ENCODE measurements at places on chromosomes 16 and 17. TPM values are rescaled to one million over a fixed set of nuclear protein-coding genes. Genes with fewer than 3 reads are reported as not detected.

DNA sequence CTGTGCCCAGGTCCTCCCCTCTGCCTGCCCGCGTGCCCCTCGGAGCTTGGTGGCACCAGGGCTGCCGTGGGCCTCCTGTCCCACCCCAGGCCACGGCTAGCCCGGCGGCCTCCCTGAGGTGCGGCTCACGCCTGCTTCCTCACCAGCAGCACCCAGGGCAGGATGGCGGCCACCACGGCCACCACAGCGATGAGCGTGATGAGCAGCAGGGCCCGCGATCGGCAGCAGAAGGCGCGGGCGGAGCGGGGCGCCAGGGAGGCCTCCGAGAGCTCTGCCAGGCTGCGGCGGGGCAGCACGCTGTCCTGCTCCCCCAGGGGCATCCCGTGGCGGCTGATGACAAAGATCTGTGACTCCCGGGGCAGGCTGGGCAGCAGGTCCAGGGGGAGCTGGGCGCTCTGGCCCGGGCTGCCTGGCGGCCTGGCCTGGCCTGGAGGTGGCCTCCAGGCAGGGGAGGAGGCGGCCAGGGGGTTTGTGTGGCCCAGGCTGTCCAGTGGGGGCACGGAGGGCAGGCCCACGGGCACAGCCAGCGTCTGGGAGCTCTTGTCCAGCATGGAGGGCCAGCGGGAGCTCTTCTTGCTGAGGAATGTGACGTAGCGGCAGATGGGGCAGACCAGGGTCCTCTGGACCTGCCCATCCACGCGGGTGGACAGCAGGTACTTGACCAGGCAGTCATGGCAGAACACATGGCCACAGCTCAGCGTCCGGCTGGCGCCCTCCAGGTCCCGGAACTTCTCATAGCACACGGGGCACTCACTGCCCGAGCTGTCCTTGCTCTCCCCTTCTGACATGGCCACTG, 4.8 kb downstream of the RNF222 start:
- no peak for DNase-seq

DNA sequence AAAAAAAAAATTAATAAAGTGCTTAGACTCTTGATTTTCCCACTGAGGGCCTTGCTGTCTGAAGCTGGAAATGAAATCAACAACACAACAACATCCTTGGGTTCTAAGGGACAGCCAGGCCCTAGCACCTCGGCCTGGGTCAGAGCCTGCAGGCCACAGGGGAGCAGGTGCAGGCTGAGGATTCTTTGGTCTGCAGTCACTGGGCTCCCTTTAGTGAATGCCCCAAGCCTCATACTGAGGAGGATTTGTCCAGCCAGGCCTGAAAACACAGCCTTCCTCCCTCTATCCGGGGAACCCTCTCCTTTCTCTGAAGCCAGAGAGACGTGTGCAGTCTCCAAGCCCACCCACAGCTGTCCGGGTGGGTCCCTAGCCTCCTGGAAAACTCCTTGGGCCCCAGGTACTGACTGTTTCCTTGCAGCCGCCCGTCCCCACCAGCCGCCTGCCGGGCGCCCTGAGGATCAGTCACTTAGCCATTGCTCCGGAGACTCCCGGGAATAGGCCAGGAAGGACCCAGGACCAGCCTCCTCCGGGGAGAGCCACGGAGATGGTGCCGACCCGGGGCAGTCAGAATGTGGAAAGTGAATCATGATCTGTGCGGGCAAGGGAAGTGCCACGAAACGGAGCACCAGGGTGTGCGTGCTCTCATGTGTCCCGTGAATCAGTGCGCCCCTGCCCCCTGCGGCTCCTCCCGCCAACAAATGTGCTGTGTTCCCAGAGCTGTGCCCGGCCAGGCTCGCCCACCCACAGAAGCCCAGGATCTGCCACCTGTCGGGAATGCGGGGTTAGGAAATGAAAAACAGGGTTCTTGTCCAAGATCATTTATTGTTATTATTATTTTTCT, 91.0 kb downstream of the RTN4RL1 start:
- DNase-seq = no peak

DNA sequence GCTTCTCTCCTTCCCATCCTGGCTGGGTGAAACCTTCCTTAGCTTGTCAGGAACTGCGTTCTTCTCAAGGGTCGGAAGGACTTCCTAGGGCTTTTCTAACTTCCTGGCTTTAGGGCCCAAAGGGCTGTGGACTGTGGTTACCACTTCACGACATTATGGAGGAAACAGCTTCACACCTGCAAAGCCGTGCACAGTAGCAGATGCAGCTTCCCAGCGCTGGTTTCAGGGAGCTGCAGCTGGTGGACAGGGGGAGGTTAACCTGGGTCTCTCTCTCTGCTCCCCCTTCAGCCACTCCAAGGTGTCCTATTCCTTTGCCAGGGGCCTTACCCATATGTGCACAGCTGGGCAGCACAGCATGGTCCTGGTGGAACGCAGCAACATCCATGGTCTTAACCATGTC, 155.8 kb upstream of the CDC42EP4 start:
- DNase-seq = no peak

- DNase-seq = no peak
Observed at GRCh38 chr16:73321853-73322252, 273.9 kb upstream of the ZFHX3 start.

OR3A3 gene
- not detected for total RNA-seq
